ENCODE measurements at places on chromosomes 4 and X. TPM values are rescaled to one million over a fixed set of nuclear protein-coding genes. Genes with fewer than 3 reads are reported as not detected.

- DNase-seq: no peak
These were observed 44.5 kb upstream of the PDGFRA start for GRCh38 chr4:54184581-54184980.

GRCh38 chr4:185541251-185541727 is 6.0 kb upstream of the PDLIM3 start:
- no peak for DNase-seq

The ZNF518B gene
- 17.3 TPM for total RNA-seq

The RGN gene
- total RNA-seq: 0.76 TPM

DNA sequence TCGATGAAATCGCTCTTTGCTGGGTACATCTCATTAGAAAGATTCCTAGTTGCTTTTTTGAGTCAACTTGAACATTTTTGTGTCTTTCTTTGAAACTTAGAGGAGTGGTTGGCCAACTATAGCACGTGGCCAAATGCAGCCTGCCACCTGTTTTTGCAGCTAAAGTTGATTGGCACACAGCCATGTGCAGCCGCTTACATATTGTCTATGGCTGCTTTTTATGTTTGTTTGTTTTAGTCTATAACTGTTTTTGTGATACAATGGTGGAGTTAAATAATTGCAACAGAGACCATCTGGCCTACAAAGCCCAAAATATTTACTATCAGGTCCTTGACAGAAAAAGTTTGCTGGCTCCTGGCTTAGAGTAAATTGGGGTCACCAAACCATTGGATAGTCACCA is 86.3 kb downstream of the CLCN4 start:
- DNase-seq: no peak

DNA sequence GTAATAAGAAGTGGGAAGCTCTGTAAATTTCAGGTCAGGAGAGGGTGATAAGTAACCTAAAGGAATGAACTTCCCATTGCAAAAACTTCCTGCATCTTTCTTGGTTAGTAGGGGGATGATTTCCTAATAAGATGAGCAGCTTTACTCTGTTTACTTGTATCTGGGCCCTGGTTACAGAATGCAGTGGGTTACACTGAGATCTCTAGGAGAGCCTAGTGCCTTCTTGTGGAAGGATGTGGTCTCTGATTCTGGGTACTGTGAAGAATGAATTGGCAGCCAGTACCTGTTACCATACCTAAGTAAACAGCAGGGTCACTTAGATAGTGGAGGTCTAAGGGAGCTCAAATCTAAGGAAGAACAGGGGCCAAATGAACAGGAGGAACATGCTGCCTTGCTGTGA is 320.6 kb downstream of the ARHGAP10 start:
- DNase-seq: no peak

DNA sequence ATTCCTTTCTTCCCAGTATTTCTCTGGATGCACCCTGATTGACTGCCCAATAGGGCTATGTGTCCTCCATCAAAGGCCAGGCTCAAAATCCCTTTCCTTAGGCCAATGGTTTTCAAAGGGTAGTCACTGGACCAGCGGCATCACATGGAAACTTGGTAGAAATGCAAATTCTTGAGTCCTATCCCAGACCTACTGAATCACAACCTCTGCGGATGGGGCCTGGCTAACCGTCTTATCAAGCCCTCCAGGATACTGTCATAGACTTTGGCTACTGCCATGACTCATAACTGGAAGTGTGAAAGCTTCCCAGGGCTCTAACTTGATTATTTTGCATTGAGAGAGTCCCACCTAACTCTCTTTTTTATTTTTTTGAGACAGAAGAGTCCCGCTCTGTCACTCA is 71.9 kb upstream of the TFDP3 start:
- no peak for DNase-seq

The LARP7 gene
- 32.1 TPM for total RNA-seq

The LRIT3 gene
- total RNA-seq: not detected

DNA sequence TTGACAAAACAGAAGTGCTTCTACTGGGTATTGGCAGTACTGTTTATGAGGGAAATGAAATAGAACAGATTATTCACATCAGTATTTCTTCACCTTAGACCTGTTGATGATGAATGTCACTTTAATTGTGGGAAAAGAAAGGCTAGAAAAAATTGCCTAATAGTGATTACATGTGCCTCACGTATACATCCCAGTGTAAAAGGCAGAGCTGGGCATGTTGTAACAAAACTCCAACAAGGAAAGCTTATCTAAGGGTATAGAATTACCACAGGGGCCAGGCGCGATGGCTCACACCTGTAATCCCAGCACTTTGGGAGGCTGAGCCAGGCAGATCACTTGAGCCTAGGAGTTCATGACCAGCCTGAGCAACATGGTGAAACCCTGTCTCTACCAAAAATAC is 4.2 kb downstream of the PGM2 start:
- DNase-seq: no peak

The CXCR3 gene
- not detected for total RNA-seq

- no peak for DNase-seq
These were observed 440.9 kb downstream of the MID1IP1 start for GRCh38 chrX:39242187-39242586.

- no peak for DNase-seq
These were observed 76.9 kb downstream of the LRRC66 start for GRCh38 chr4:51943221-51943620.

- DNase-seq: no peak
These were observed 16.8 kb downstream of the MEPE start for GRCh38 chr4:87849612-87850011.

GRCh38 chr4:66028668-66029067 is 358.4 kb upstream of the EPHA5 start:
- no peak for DNase-seq

DNA sequence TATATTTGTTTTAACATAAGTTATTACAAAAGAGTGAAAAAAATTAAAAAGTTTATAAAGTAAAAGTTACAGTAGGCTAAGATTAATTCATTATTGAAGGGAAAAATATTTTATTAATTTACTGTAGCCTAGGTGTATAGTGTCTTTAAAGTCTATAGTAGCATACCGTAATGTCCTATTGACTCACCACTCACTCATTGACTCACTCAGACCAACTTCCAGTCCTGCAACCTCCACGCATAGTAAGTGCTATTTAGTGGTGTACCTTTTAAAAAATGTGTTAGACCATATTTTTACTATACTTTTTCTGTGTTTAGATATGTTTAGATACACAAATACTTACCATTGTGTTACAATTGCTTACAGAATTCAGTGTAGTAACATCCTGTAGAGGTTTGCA is 841.1 kb downstream of the CENPC start:
- no peak for DNase-seq

DNA sequence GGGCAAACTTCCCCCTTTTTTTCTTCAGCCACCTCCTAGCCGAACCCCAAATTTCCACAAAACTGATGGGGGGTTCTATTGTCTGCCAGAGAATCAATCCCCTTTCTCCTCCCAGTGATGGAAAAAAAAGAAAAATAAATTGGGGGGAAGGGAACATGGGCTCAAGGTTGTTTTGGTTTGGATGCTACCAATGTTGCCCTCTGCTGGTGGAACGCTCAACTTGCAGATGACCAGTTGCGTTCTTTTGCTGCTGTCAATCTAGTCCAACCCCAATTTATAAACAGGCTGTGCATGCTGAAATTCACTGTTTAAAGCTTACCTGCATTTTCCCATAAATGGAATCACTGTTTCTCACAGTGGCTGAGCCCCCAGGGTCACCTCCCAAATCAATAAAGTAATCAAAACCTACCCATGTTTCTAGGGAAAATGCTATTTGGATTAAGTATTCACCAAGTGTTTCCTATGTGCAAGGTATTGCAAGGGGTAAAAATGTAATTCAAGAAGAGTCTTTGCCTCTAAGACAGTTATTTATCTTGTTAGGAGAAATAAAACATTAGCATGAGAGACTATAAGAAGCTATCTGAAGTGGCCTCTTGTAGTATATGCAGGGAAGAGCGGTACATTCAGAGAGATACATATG is 116.7 kb upstream of the TMEM164 start:
- DNase-seq: peak; percentile 33

- DNase-seq: peak; percentile 12
These were observed 27.2 kb upstream of the SLC34A2 start for GRCh38 chr4:25628451-25628850.

- no peak for DNase-seq
These were observed 47.3 kb upstream of the DOCK11 start for GRCh38 chrX:118448273-118448783.

The ADH1C gene
- not detected for total RNA-seq

- no peak for DNase-seq
These were observed 80.5 kb downstream of the HNRNPD start for GRCh38 chr4:82293304-82293703.

DNA sequence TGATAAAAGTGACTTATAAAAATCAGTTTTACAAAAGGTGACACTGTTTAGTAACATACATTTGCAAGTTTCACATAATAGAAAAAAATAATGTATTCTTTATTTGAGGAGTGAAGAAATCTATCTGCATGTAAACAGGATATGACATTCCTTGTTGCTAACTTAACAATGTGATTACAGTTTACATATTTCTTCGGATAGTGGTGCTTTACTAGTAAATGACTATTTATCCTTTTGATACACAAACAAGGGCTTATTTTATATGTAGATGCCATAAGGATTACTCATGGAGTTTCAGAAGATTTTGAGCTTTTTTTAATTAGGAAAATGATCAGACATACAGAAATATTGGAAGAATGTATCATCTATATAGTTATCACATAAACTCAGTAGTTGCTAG is 126.5 kb downstream of the SLIT2 start:
- DNase-seq: peak; percentile 4

- no peak for DNase-seq
These were observed 504.8 kb upstream of the BOD1L1 start for GRCh38 chr4:14132301-14132700.

DNA sequence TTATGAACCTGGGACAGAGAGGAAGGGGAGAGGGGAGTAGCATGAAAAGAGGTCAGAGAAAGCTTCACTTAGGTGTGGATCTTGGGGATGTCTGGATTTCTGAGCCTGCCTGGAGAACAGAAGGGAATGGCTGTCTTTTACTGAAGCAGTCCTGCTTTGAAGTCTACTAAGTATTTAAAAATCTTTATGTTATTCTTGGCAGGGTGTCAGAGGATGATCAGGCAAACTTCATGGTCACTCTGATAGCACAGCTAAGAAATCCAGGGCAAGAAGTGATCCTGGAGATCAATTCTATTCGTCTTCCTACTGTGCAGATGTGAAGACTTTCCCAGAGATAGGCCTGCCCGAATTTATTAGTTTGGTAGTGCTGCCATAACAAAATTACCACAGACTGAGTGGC is 464.4 kb upstream of the BOD1L1 start:
- DNase-seq: peak; percentile 28

DNA sequence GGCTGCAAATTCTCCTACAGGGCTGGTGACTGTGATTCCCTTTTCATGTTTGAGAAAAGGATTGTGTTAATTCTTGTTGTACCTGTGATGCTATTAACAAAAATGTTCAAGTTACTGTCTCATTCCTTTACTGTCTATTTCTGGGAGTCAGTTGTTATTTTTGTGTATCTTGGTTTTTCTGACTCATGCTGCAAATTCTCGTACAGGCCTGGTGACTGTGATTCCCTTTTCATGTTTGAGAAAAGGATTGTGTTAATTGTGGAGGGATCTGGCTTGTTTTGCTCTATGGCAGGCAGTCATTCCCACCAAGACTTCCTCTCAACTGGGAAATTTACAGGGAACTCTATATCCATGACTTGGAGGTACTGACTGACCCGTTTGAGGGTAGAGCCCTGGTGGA is 693.4 kb upstream of the INTU start:
- peak; percentile 76 for DNase-seq

DNA sequence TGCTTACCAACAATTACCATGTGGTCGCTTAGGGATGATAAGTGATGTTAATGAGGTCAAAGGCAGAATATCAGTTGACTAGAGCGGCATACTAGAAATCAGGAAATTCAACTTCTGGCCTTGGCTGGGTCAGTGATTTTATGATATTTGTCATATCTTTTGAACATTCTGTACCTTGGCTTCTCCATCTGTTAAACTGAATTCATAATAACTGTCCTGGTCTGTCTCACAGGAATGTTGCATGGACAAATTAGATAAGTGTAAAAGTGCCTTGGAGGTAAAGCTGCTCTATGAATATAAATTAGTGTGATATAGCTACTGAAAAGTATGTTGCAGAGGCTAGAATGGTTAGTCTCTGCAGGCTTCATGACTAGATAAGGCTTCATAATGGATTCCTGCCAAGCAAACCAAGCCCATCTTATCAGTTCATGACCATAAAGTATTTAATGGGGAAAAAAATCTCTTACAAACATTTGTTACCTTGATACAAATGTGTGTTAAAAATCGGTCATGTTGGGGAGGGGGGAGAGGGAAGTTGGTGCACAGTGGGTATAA is 104.6 kb upstream of the BMPR1B start:
- no peak for DNase-seq

- DNase-seq: no peak
These were observed 70.4 kb upstream of the CITED1 start for GRCh38 chrX:72376124-72376523.

The NPY5R gene
- total RNA-seq: not detected

GRCh38 chrX:123477673-123478072 is 255.2 kb downstream of the THOC2 start:
- no peak for DNase-seq

DNA sequence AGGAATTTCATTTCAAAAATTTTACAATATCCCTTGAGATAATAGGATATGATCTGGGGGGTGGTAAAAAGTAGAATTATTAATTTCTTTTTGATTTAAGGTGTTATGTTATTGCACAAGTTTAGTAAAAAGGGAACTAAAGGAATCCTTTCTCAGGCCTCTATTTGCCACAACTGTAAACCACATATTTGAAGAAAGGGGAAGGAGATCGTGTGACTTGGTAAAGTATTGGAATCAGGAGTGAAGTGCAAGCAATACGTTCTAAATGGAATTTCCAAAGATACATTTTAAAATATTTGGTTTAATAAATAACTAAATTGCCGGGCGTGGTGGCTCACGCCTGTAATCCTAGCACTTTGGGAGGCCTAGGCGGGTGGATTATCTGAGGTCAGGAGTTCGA is 35.3 kb upstream of the SCRG1 start:
- no peak for DNase-seq

The RIBC1 gene
- 0.26 TPM for total RNA-seq

GRCh38 chr4:8537041-8537461 is 43.1 kb upstream of the GPR78 start:
- peak; percentile 83 for DNase-seq

The BCORL1 gene
- total RNA-seq: 13.5 TPM

DNA sequence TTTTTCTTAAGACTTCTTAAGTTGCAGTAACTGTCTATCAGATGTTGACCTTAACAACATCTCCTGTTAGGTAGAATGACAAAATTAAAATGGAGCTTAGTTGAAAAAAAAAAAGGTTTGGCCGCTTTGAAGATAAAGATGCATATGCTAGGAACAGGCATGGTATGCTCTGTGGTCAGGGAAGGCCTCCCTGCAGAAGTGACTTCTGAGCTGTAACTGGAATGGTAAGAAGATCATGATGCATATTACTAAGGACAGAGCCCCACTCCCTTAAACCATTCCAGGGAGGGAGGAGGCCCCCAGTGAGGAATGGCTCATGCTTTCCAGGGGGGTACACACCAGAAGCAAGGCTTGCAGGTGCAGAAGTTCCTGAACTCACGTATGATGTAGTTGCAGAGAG is 43.7 kb downstream of the PDLIM5 start:
- DNase-seq: no peak

All from HFFc6 (cell line).